ENCODE measurements at places on chromosomes 3 and 15. TPM values are rescaled to one million over a fixed set of nuclear protein-coding genes. Genes with fewer than 3 reads are reported as not detected.

POPDC2 gene
- 0.31 TPM for total RNA-seq

PPP1R14D gene
- total RNA-seq, result not detected

CD200 gene
- total RNA-seq, result 15.3 TPM

CYP8B1 gene
- total RNA-seq, result not detected

NOX5 gene
- under 0.01 TPM for total RNA-seq

CHAC1 gene
- total RNA-seq, result 5.5 TPM

Measured in melanocyte of skin (primary cell).